ENCODE measurements at places on chromosomes 7 and 10.

- DNase-seq: no peak
Measured at GRCh38 chr10:49593998-49594397, 16.1 kb upstream of the SLC18A3 start.

GRCh38 chr10:75208181-75208580, 2.4 kb upstream of the VDAC2 start:
- DNase-seq: no peak

- DNase-seq: no peak
Measured at GRCh38 chr7:141072548-141073172, 1.2 kb upstream of the TMEM178B start.

GRCh38 chr7:14197280-14197679, 207.8 kb upstream of the ETV1 start:
- DNase-seq: no peak

DNA sequence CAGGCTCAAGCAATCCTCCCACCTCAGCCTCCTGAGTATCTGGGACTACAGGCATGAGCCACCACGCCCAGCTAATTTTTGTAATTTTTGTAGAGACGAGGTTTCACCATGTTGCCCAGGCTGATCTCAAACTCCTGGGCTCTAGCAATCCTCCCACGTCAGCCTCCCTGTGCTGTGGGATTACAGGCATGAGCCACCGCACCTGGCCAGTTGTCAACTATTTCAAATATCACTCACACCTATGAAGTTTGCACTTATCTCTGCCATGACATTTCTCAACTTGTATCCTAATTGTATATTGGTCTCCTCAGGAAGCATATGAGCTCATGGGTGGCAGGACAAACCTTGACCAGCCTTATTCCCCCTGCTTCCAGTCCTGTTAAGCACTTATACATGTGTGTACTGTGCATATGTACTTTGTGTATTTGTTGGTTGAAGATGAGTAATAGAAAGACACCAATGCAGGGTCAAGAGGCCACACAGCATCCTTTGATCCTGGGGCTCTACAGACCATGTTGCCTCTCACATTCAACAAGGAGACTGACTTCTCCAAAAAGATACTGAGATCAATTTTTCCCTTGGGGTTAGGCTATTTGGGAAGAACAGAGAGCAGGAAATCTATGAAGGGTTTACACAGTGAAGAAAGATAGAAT, 82.2 kb downstream of the SLC16A9 start:
- no peak for DNase-seq

DNA sequence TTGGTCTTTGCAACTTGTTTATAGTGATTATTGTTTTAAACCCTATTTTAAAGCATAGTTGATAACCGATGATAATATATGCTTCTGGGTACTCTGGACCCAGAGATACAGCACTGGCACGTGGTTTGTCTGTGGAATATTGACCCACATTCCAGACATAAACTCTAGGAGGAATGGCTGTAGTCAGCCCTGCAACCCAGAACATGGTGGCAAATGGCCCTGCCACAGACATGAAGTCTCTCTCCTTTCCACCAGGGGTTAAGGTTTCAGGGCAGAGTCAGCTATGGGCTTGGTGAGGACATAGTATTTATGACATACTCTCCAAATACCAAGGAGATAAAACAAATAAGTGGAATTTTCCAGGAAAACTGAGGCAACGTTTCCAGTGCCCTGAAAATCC, 83.6 kb downstream of the NAMPT start:
- DNase-seq: no peak

GRCh38 chr10:13299437-13300287, at the start of gene PHYH:
PHYH (minus strand) TSS chr10:13300064; CDS start chr10:13300042, 22 bp downstream.
- peak; percentile 59 for DNase-seq

GRCh38 chr7:92276460-92276864, 30.7 kb downstream of the ANKIB1 start:
- no peak for DNase-seq

DNA sequence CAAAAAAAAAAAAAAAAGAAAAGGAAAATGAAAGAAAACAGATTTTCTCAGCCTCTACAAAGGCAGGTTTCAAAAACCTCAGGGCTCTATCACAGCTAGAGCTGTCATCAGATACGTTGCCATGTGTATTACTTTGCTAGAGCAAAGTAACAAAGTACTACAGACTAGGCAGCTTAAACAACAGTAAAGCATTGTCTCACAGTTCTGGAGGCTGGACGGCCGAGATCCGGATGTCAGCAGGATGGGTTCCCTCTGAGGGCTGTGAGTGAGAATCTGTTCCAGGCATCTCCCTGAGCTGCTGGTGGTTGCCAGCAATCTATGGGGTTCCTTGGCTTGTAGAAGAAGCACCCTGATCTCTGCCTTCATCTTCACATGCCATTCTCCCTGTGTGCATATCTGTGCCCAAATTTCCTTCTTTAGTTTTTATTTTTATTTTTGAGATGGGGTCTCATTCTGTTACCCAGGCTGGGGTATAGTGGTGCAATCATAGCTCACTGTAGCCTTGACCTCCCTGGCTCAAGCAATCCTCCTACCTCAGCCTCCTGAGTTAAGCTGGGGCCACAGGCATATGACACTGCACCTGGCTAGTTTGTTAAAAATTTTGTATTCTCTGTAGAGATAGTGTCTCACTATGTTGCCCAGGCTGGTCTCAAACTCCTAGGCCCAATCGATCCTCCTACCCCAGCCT, 48.9 kb upstream of the KDM7A start:
- DNase-seq: no peak

DNA sequence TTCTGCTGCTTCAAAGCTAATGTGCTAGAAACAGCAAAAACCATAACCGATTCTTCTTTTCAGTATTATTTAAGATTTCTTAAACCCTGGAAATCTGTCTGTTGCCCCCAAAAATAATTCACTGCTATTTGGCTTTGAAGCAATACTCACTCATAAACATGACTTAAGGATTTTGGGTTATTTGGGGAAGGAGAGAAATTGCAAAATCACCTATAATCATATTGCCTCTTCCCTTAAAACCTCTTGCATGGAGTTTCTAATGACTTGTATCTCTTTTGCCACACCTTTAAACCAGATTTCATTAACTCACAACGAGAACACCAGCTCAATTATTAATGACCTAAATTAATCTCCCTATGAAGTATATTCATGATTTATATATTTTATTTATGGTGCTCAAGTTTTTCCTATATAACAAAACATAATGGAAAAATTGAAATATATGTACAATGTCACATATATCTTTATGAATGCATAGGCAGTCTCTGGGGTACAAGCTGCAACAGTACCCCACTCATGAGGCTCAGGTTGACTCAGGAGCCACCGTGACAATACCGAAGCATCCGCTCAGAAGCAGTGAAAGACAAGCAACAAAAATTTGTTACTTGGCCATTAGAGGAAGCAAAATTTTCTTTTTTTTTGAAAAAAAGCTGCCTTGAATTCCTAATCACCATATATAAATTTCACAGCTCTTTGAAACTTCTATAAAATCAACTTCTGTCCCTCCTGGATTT, 3.0 kb downstream of the NAMPT start:
- DNase-seq: no peak

DNA sequence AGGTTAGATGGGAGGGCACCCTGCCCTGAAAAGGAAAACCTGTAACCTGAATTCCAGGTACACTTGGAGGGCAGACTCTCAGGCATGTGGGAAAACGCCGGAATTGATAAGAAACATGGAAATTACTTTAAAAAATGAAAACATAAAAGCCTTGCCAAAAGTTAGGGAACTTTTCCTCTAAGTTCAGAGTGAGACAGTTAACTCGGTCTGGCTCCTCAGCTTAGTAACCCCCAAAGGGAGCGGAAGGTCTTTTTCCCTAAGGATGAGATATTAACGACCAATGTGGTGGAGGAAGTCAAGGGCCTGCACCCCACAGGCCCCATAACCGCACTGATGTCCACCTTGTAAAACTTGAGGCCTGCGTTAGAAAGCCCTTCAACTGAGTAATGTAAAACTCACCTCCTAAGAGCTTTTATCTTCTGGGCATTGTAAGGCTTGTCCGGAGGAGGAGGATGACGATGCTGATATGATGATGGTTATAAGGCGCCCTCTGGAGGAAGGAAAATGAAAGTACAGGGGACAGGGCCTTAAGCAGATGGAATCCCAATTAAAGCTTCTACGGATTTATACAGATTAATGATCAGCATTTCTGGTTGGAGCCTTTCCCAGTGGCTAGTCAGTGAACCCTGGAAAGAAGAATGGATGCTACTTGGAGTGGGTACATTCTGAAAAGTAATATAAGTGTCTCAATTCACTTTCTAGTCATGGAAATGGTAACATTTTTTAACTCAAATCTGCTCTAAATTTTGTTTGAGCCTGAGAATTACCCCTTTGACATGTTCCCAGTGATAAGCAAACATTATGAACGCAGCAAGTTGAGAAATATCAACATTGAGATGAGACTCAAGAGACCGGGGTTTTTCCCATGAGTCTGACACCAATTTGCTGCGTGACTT, 694 bp downstream of the COL1A2 start:
- no peak for DNase-seq

DNA sequence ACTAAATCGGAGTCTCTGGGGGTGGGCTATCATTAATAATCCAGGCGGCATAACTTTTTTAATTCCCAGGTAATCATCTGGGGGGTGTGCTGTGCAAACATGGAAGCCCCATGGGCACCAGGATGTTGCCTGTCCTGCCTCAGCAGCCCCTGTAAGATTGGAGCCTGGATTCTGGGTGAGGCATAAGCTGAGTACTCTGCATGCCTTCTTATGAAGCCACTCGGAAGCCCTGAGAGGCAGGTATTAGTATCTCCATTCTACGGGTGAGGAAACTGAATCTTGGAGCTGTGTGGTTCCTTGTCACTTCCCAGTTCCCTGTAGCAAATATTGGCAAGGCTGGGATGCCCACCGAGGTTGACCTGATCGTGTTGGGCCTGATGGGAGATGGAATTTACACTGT, 7.4 kb upstream of the OPN4 start:
- DNase-seq: no peak

DNA sequence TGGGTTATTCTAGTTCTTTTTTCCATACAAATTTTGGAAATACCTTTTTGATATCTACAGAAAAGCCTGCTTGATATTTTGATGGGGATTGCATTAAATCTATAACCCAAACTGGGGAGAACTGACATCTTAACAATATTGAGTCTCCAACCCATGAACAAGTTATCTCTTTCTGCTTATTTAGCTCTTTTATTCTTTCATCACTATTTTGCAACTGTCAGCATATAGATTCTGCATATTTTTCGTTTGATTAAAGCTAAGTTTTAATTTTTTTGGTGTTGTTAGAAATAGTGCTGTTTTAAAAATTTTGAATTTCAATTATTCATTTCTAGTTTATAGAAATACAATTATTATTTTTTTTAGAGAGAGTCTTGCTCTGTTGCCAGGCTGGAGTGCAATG, 97.9 kb downstream of the EMX2 start:
- no peak for DNase-seq

- DNase-seq: no peak
Measured at GRCh38 chr7:44341401-44341800, 16.0 kb upstream of the CAMK2B start.

DNA sequence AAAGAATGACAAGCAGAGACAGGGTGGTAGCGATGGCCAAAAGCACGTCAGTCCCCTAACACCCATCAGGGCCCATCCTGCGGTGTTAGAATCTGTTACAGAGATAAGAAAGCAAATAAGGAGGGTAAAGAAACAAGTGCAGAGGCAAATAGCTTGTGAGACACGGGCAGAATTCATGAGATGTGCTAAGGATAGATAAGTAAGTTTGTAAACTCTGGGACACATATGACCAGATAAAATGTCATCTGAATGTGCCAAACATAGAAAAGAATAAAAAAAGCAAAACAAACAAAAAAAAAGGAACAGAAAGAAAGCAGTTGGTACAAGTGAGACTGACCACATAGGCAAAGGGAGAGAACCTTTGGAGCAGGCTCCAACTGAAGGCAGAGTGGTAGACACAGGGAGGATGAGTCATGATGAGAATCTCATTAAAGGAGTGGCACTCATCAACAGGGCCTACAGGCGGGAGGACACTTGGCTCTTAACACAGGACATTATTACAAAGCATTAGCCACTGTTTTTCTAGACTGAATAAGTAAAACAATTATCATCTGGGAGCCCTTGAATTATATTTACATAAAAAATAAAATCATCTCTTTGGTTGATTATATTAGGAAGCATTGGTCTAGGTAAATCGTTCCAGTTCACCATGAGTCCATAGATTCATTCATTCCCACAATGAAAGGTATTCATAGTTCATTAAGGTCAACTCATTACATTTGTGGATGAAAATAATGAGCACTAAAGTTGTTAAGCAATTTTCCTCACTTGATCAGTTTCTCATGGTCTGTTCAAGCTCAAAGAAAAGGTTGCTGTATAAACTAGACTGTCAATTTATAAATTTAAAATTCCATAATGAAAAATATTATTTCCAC, 21.5 kb upstream of the EPHB6 start:
- DNase-seq: no peak

GRCh38 chr7:69364813-69365643, 233.2 kb upstream of the AUTS2 start:
- DNase-seq: no peak

GRCh38 chr10:95266674-95267095, 24.1 kb downstream of the PDLIM1 start:
- DNase-seq: no peak

- no peak for DNase-seq
Measured at GRCh38 chr7:106757846-106758245, 96.9 kb upstream of the CCDC71L start.

- DNase-seq: no peak
Measured at GRCh38 chr7:41467596-41467995, 235.3 kb downstream of the INHBA start.

DNA sequence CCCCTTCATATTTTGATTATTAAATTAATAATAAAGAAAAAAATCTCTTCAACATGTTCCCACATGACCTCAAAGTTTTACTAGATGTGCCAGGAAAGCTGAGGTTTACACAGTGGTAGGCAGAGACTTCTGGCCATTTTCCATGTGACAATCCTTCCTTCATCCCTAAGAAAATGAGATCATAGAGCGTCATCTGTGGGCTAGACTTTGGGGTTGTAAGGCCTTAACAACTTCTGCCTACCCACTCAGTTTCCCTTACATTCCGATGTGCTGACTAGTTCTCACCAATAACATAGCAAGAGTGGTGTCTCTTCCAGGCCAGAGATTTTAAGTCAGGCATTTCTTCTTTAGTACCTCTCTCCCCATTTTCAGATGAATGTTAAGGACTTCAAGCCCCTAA, 171.1 kb upstream of the PHF14 start:
- DNase-seq: no peak

GRCh38 chr10:92119340-92119739, 171.5 kb downstream of the CPEB3 start:
- DNase-seq: no peak

GRCh38 chr7:49618028-49618427, 155.4 kb upstream of the VWC2 start:
- DNase-seq: no peak

DNA sequence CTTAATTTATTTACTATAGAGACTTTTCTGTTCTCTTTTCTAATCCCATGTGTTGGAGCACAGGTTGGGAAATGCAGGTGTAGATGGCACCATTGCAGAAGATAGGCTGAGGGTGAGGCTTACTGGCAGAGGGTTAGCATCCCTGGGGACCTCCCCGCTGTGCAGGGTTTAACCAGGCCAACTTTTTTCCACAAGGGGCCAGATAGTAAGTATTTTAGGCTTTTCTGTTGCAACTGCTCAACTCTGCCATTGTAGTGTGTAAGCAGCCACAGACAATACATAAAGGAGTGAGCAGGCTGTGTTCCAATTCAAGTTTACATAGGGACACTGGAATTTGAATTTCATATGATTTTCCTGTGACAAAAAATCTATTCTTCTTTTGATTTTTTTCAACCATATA, 34.6 kb upstream of the AOAH start:
- DNase-seq: no peak

- no peak for DNase-seq
Measured at GRCh38 chr10:30606313-30606712, 23.2 kb downstream of the LYZL2 start.
